Fibroblast of villous mesenchyme (primary cell): ENCODE measurements at places on chromosomes 6 and 20.

- peak; percentile 12 for DNase-seq
These were observed 77.1 kb downstream of the STMND1 start for GRCh38 chr6:17178754-17179529.

DNA sequence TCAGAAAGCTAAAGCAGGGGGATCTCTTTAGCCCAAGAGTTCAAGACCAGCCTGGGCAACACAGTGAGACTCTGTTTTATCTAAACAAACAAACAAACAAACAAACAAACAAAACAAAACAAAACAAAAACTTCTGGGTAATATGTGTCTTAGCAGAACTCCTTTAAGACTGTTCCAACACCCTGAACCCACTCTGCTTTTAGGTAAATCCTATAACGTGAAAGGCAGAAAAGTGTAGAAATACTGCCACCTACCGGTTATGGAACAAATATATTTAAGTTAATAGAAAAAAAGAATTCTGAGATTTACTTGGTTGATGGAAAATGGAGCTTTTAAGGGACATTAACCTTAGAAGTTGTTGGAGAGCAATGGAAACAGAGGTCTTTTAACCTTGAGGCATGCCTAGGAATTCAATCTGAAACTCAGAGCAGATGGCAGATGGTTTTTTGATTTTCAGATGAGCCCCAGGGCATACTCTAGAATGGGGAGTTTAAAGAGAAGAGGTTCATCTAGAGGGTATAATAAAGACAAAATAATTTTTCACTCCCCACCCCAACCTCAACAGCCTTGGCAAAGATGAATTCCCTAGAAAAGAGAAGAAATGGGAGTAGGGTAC lies 38.5 kb downstream of the SOD2 start:
- peak; percentile 65 for DNase-seq

GRCh38 chr20:2920473-2920872 lies 47.2 kb downstream of the PTPRA start:
- no peak for DNase-seq

DNA sequence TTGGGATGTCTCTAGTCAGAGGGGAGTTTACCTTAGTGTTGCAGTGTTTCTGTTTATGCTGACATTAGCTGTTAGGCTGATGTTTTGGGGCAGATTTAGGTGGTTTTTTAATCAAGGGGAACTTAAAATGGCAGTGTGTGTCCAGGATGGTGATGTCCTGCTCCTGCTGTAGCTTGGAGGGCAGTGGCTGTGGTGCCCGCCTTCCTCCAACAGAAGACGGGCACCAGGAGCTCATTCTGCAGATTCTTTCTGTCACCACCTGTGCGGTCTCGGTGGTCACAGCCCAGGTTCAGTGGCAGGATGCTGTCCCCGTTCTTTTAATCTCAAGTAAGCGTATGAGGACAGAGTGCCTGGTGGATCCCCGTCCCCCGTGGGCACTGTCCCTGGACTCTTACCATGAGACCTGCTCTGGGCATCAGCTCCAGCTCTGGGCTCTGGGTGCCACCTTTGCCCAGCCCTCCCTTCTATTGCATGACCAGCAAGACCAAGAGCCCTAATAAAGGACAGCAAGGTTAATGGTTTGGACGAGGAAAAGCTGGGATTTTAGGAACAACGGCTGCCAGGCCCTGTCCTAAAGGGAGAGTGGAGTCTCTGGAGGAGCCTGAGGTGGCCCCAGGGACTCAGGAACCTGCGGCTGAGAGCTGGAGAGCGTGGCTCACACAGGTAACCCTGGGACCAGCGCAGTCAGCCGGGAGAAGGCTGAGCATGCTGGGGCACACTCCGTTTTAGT lies 217.3 kb downstream of the ERMARD start:
- no peak for DNase-seq

- no peak for DNase-seq
These were observed 23.1 kb upstream of the DACT2 start for GRCh38 chr6:168342636-168343035.
